ENCODE measurements at places on chromosomes 2 and 18. TPM values are rescaled to one million over a fixed set of nuclear protein-coding genes. Genes with fewer than 3 reads are reported as not detected.

DNA sequence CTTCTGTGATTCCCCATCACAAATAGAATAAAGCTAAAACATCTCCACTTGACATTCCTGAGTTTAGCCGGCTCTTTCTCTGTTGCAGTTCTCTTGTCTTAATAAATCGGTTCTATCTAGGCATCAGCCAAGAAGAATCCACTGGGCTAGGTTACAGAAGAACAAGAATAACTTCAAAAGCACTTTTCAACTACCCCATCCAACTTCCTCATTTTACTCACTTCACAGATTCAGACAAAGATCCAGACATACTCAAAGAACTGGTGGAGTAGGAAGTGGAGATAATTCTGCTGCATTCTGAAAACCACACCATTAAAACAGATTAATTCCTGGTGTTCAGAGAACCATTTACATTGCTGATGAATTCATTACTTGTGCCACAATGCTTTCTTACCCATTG, 9.6 kb upstream of the ALPK2 start:
- H3K36me3 ChIP-seq, result no peaks in the 10 kb centered on the region
- no peaks in the 10 kb centered on the region for H3K27me3 ChIP-seq
- H3K4me1 ChIP-seq, result no peaks in the 10 kb centered on the region
- no peak overlapping the region for H3K27ac ChIP-seq
- no peak overlapping the region for H3K4me3 ChIP-seq

DNA sequence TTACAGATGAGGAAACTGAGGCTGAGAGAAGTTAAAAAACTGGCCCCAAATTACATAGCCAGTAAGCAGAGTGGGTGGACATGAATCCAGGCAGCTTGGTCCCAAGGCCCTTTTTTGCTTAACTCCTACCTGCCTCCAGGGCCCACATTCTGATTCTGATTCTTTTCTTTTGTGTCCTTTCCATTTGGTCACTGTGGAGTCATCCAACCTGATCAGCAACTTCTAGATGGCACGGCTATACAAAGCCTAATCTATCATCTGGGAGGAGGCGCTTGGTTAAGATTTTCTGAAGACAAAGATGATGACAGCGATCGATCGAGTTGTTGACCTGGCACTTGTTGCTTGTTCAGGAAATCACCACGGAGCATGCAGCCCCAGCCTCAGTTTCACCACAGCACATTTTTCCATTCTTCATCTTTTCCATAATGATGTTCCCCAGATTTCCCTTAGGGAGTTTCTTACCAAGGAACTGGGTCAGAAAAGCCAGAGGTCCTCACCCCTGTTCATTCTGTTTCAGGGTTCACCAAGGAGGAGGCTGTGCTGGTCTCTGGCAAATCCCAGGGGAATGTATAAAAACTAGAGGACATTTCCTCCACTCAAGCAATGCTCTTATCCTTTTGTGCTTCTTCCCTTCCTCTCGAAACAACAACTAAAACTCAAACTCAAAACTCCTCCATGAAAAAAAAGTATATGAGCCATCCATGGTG, 6.9 kb upstream of the IGFBP2 start:
- H3K36me3 ChIP-seq, result no peaks in the 10 kb centered on the region
- H3K4me1 ChIP-seq, result peaks cover 5% of the 10 kb centered on the region
- H3K27me3 ChIP-seq, result no peaks in the 10 kb centered on the region

Gene RPRM
- 1.1 TPM for total RNA-seq

Gene L3MBTL4
- total RNA-seq, result 4.2 TPM

GRCh38 chr2:168188002-168188401, 59.4 kb downstream of the STK39 start:
- no peak overlapping the region for H3K27ac ChIP-seq
- no peak overlapping the region for H3K4me3 ChIP-seq
- peaks cover 3% of the 10 kb centered on the region for H3K4me1 ChIP-seq
- DNase-seq, result no peak

DNA sequence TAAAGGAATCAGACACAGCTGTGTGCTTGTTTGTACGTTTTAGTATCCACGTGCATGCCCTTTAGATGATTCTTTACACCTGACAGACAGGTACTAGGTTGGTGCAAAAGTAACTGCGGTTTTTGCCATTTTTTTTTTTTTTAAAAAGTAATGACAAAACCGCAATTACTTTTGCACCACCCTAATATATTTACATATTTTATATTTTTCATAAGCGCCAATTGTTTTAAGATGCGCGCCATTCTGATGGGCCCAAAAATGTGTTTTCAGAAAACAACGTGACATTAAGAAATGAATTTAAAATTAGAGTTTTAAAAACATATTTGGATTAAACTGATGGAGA, 972 bp upstream of the COBLL1 start:
- peaks cover 2% of the 10 kb centered on the region for H3K4me1 ChIP-seq
- H3K27ac ChIP-seq, result no peak overlapping the region
- no peaks in the 10 kb centered on the region for H3K36me3 ChIP-seq
- no peak for DNase-seq
- peak overlapping the region; percentile 76 for H3K4me3 ChIP-seq
- no peaks in the 10 kb centered on the region for H3K27me3 ChIP-seq

DNA sequence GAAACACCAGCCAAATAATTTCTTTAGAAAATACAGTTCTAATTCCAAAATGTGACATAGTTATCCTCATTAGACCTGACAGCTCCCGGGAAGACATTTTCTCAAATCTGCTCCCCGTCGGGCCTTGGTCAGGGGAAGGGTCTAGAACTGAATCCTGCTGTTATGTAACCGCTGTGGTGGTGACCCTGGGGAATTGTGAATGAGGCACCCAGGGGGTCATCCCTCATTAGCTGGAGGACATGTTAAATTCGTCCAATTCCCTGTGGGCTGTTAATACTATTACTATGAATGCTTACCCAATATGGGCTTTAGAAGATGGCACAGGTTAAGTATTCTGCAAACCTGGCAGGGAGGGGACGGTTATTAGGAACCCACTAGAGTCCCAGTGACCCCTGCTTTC, 11.8 kb downstream of the CPLX4 start:
- no peaks in the 10 kb centered on the region for H3K36me3 ChIP-seq
- H3K27ac ChIP-seq, result no peak overlapping the region
- no peak for DNase-seq
- H3K27me3 ChIP-seq, result no peaks in the 10 kb centered on the region
- H3K4me3 ChIP-seq, result no peak overlapping the region
- no peaks in the 10 kb centered on the region for H3K4me1 ChIP-seq

- no peaks in the 10 kb centered on the region for H3K36me3 ChIP-seq
- DNase-seq, result no peak
- H3K4me1 ChIP-seq, result peaks cover 2% of the 10 kb centered on the region
- peak overlapping the region; percentile 88 for H3K4me3 ChIP-seq
These were observed 1.2 kb upstream of the CLASP1 start for GRCh38 chr2:121650315-121650930.

DNA sequence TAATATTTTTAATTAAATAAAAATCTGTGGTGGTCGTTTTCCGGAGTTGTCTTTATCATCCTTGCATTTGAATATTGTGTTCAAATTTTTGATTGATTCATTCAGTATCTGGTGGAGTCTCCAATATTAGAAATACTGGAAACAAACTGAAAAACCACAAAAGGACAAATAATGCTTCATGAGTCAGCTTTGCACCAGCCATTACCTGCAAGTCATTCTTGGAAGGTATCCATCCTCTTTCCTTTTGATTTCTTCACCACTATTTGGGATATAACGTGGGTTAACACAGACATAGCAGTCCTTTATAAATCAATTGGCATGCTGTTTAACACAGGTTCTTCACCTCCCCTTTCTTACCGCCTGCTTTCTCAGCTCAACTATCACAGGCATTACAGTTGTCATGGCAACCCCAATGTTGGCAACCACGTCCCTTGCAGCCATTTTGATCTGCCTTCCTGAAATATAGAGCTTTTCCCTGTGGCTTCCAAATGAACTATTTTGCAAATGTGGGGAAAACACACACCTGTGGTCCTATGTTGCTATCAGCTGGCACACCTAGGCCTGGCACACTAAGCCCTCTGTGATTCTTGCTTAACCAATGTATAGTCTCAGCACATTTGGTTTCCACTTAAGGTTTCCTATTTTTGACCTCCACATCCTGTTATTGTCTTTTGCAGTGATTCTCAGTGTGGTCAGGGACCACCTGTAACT, 6.5 kb downstream of the CTLA4 start:
- no peak overlapping the region for H3K4me3 ChIP-seq
- H3K27ac ChIP-seq, result no peak overlapping the region
- no peaks in the 10 kb centered on the region for H3K4me1 ChIP-seq

Gene KCNS3
- 13.7 TPM for total RNA-seq

Gene APCDD1
- 7.6 TPM for total RNA-seq

GRCh38 chr2:71043531-71044407, 24.7 kb upstream of the NAGK start:
- no peak for DNase-seq
- H3K36me3 ChIP-seq, result no peaks in the 10 kb centered on the region
- H3K27ac ChIP-seq, result no peak overlapping the region
- no peak overlapping the region for H3K4me3 ChIP-seq
- no peaks in the 10 kb centered on the region for H3K4me1 ChIP-seq
- H3K27me3 ChIP-seq, result no peaks in the 10 kb centered on the region
